ENCODE measurements at places on chromosomes 11 and 22.

DNA sequence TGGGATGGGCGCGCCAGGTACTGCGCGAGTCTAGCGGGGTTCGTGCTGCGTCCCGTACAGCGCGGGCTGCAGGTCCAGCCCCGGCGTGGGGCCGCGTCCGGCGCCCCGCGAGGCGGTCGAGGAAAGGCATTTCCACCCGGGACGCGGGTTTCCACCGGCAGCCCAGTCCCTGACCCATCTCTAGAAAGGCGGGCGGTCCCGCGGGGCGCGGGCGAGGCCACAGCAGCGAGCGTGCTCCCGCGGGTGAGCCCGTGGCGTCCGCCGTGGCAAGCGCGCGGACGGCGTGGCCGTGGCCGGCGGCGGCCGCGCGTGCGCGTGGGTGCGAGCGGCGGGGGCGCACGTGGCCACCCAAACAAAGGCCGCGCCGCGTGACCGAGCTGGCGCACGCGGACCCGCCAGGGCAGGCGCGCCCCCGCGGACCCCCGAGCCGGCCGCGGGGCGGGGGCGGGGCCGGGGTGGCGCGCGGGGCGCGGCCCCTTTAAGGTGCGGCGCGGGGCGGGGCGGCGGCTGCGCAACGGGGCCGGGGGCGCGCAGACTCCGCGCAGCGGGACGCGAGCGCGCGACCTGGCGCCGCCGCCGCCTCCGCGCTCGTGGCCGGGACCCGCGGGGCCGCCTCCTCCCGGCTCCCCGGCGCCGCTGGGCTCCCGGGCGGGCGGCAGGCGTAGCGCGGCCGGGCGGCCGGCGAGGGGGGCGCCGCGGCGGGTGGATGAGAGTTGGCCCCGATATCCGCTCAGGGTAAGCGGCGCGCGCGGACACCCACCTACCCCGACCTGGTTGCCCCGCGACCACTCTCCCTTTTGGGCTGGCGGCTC is 39.3 kb upstream of the CELSR1 start:
- no peak for DNase-seq

- no peak for DNase-seq
These were observed 102.0 kb upstream of the HSD17B12 start for GRCh38 chr11:43578346-43579170.

- no peak for DNase-seq
These were observed 30.4 kb downstream of the BID start for GRCh38 chr22:17743661-17744411.

GRCh38 chr11:46100670-46101069 is 20.6 kb downstream of the PHF21A start:
- no peak for DNase-seq

DNA sequence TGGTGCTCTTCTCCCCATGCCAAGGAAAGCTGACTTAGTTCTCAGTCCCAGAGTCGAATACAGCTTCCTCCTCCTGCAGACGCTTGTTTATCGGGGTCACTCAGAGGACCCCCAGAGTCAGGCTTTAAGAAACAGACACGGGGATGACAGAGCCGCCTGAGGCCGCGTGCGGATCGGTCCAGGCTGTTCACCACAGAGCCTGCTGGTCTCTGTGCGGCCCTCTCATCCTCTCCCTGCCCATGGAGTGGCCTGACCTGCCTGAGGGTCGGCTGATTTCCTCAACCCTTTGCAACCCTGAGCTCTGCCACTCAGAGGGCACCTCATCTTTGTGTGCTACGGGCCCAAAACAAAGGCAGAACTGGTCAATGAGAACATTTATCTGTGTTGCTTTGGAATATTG is 2.1 kb downstream of the GAL start:
- no peak for DNase-seq

DNA sequence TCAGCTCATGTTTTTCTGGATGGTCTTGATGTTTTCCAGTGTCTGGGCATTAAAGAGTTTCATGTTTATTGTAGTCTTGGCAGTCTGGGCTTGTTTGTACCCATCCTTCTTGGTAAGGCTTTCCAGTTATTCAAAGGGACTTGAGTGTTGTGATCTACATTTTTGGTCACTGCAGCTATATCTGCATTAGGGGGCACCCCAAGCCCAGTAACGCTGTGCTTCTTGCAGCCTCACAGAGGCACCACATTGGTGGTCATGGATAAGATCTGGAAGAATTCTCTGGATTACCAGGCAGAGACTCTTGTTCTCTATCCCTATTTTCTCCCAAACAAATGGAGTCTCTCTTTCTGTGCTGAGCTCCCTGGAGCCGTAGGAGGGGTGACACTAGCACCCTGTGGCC is 451.5 kb upstream of the FAT3 start:
- no peak for DNase-seq

Measured in substantia nigra (tissue), 51 donors.